ENCODE measurements at places on chromosomes 1 and 21.

DNA sequence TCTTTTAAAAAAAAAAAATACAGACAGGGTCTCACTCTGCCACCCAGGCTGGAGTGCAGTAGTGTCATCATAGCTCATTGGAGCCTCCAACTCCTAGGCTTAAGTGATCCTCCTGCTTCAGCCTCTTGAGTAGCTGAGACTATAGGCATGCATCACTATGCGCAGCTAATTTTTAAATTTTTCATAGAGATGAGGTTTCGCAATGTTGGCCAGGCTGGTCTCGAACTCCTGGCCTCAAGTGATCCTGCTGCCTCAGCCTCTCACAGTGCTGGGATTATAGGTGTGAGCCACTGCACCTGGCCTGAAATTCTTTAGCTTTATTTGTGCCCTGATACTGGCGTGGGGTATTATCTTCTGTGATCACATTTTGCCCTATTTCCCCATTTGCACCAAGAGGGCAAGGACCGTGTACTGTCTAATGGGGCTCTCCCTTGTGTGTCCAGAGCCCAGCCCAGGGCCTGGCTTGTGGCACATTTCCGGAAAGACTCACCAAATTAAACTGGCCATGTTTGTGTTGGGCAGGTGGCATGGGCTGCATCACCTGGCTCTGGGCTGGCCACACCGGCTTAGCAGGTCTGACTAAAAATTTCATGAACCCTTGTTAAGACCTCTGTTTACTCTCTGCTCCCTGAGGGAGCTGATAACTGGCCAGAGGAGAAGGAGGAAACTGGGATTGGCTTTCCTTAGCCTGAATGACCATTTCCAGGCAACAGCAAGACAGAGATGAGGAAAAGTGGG, 32.2 kb downstream of the TRIM62 start:
- DNase-seq: no peak

- DNase-seq: no peak
These were observed 116.9 kb downstream of the CAMTA1 start for GRCh38 chr1:6902153-6902552.

GRCh38 chr1:9724706-9725476, 73.4 kb downstream of the PIK3CD start:
- DNase-seq: peak; percentile 61

GRCh38 chr1:37616330-37616729, 18.4 kb downstream of the RSPO1 start:
- DNase-seq: no peak

All from fibroblast of mammary gland (primary cell).